ENCODE measurements at places on chromosomes 11 and 22. TPM values are rescaled to one million over a fixed set of nuclear protein-coding genes. Genes with fewer than 3 reads are reported as not detected.

RAB30 gene
- total RNA-seq: 160 TPM

C11orf87 gene
- not detected for total RNA-seq

ANGPTL5 gene
- total RNA-seq: not detected

SLC16A8 gene
- not detected for total RNA-seq

PDGFD gene
- total RNA-seq: 0.53 TPM

IL10RA gene
- 350 TPM for total RNA-seq

B4GALNT4 gene
- total RNA-seq: not detected

RAB38 gene
- total RNA-seq: 0.46 TPM

NXPE2 gene
- not detected for total RNA-seq

MYO7A gene
- total RNA-seq: 5.4 TPM

ADM gene
- 1.2 TPM for total RNA-seq

OR5P2 gene
- total RNA-seq: not detected

LIF gene
- total RNA-seq: 0.44 TPM

LRFN4 gene
- 3.8 TPM for total RNA-seq

FAM89B gene
- total RNA-seq: 21.6 TPM

APOBEC3F gene
- 82.4 TPM for total RNA-seq

GRM5 gene
- total RNA-seq: not detected

LINC01488 gene
- total RNA-seq: not detected

All from activated B cell treated with CpG ODN at 0.5 μM for 24 hours (primary cell).